ENCODE measurements at places on chromosomes 7 and 10.

DNA sequence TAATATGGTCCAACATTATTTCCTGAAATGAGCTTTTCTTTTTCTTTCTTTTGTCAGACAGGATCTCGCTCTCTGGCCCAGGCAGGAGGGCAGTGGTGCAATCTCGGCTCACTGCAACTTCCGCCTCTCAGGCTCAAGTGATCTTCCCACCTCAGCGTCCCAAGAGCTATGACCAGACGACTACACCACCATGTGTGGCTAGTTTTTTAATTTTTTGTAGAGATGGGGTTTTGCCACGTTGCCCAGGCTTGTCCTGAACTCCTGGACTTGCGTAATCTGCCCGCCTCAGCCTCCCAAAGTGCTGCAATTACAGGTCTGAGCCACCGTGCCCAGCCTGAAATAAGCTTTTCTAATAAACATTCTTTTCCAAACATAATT, 48.6 kb downstream of the CUL2 start:
- DNase-seq = no peak

- no peak for DNase-seq
These were observed 114.7 kb downstream of the ODAD2 start for GRCh38 chr10:27884185-27884641.

DNA sequence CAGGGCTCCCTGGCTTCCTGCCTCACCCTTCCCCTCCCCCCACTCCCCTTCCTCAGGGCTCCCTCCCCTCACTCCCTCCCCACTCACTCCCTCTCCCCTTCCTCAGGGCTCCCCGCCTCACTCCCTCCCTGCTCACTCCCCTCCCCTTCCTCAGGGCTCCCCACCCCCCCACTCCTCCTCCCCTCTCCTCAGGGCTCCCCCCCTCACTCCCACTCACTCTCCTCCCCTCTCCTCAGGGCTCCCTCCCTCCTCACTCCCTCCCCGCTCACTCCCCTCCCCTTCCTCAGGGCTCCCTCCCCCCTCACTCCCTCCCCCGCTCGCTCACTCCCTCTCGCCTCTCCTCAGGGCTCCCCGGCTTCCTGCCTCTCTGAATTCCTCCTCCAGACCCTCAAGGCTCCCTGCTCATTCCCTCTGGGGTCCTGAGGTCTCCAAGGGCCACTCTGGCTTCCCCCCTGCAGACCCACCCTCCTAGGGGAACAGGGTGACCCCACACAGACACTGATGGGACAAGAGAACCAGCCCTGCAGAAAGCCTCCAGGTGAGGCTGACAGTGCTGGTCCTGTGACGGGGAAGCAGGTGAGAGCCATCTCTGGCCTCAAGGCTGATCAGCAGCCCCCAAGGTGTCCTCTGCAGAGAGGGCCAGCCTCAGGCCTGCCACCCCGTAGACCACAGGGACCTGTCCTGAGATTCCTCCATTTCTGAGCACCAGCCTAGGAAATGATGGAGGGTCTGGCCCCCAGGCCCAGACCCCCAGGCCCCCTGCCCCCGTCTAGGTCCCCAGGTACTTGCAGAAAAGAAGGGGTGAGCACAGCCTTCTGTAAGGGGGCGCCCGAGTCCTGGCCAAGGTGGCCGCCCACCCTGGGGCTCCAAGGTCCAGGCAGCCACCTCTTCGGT, 47.2 kb downstream of the PWWP2B start:
- DNase-seq = no peak

DNA sequence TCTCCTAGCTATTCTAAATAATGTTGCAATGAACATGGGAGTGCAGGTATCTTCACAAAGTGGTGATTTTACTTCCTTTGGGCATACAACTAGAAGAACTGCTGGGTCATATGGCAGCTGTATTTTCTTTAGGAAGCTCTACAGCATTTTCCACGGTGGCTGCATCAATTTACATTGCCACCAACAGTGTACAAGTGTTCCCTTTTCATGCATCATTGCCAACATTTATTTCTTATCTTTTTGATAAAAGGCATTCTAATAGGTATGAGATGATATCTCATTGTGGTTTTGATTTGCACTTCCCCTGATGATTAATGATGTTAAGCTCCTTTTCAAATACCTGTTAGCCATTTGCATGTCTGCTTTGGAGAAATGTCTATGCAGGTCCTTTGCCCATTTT, 52.6 kb downstream of the NT5C2 start:
- no peak for DNase-seq

DNA sequence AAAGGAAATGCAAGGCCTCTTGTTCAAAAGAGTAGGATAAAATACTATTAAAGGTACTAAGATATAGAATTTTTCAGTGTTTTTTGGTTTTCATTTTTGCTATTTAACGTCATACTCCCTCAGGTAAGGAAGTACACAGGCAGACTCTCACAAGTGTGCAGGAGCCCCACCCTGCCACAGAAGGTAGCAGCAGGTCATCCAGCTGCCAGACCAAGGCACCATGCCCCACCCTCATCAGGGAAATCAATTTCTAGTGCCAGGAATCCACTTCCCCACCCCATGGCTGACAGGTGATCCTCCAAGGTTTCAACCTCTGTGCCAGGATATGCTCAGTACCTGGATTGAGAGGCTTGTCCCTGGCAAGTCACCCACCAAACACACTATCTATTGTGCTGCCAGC, 712.9 kb downstream of the SORCS3 start:
- DNase-seq = no peak

DNA sequence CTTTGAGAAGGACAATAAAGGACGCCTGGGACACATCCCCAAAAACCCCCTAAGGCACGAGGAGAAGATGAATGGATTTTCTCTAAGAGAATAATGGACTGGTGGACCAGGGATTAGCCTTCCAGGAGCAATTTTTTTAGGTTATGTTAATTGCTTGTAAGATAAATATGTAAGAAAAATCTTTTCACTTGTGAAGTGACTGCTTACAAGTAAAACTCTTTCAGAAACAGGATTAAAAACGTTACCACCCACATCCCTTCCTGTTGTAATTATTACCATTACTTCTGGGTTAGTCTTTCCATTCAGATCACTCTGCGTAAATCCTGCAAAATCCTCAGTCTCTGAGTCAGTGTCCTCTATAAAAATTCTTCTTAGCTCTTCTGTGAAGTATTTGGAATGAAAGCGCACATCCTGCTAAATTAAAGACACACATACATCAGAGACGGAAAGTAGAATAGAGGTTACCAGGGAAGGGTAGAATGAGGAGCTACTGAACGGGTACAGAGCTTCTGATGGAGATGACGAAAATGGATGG, 34.3 kb downstream of the CDCA7L start:
- no peak for DNase-seq

GRCh38 chr7:47192978-47193377, 388.9 kb downstream of the TNS3 start:
- DNase-seq = no peak

- DNase-seq = no peak
These were observed 158.2 kb downstream of the ST7 start for GRCh38 chr7:117111535-117111934.

DNA sequence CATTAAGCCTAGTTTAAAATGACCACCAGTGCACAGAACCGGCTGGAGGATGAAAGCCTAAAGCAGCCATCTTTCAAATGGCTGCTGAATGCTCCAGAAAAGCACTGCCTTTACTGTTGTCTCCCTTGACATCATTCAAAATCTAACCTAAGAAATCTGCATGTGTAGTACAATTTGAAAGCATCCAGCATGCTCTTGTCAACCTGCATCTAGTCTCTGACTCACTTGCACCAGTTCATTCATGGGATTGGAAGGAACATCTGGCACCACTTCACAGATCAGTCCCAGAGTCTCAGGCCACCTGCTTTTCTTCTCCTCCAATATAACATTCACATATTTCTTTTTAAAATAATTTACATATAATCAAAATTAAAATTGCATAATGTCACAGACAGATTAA, 76.2 kb downstream of the RNF133 start:
- DNase-seq = no peak

GRCh38 chr10:35685402-35685801, 43.3 kb upstream of the FZD8 start:
- DNase-seq = no peak

GRCh38 chr7:77697535-77697831, 1.2 kb downstream of the RSBN1L start:
- DNase-seq = peak; percentile 13

DNA sequence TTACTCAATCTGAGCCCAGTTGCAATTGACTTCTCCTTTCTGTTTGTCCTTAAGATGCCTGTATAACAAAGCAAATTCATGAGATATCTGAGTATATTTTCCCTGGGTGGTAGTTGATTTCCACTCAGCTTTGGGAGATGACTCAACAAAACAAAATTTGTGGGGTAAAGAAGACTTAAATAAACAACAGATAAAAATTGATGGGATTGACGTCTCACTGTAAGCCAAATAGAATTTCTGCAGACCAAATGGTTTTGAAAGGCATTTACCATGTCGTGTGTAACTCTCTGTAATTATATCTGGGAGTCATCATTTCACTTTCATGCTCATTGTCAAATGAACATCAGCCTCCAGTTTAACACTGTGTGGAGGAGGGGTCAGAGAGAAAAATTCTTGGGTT, 255.4 kb upstream of the MYO3A start:
- no peak for DNase-seq

DNA sequence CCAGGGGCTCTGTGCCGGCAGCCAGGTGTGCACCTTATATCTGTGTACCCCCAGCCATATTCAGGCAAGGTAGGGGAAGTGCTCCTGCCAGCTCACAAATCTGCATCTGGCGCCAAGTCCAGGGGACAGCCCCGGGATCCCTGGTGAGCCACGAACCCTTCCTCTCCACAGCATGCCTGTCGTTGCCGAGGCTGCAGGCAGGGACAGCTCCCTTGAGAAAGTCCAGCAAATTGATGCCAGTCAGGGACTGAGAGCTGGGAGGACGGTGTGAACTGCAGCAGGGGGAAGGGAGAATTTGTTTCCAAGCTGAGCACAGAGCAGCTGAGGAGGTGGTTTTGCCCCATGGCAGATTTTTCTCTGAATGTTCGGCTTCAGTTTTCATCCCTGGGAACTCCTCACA, 919 bp downstream of the PLA2G12B start:
- DNase-seq = no peak

GRCh38 chr10:43853369-43853768, 204.7 kb upstream of the ZNF32 start:
- DNase-seq = no peak

Measured in stimulated activated CD8-positive, alpha-beta memory T cell treated with anti-CD3 and anti-CD28 coated beads, Interleukin-2, amount 100 ng/mL, for 48 hours (primary cell).